GM23248 (cell line): ENCODE measurements at places on chromosomes 1 and 21. TPM values are rescaled to one million over a fixed set of nuclear protein-coding genes. Genes with fewer than 3 reads are reported as not detected.

Gene UTS2
- polyA plus RNA-seq, result not detected in 2 replicates

Gene OR2M3
- not detected in 2 replicates for polyA plus RNA-seq

Gene HOOK1
- polyA plus RNA-seq, result not detected in 2 replicates

Gene SPRR1A
- not detected in 2 replicates for polyA plus RNA-seq

Gene PEAR1
- polyA plus RNA-seq, result 0.71 and 1.2 TPM in 2 replicates

Gene OR14K1
- not detected in 2 replicates for polyA plus RNA-seq

Gene NDUFS2
- polyA plus RNA-seq, result 135 and 141 TPM in 2 replicates

Gene S1PR1
- 48.5 and 52.2 TPM in 2 replicates for polyA plus RNA-seq

Gene ZBTB8B
- not detected in 2 replicates for polyA plus RNA-seq

Gene ANKRD35
- polyA plus RNA-seq, result 3.4 and 3.5 TPM in 2 replicates

Gene RUNX1
- polyA plus RNA-seq, result 21.3 and 23.1 TPM in 2 replicates
